ENCODE measurements at places on chromosomes 5 and 9. TPM values are rescaled to one million over a fixed set of nuclear protein-coding genes. Genes with fewer than 3 reads are reported as not detected.

- DNase-seq, result no peak
- no peaks in the 10 kb centered on the region for H3K4me1 ChIP-seq
- no peak overlapping the region for H3K27ac ChIP-seq
- H3K36me3 ChIP-seq, result no peaks in the 10 kb centered on the region
- H3K27me3 ChIP-seq, result no peaks in the 10 kb centered on the region
Observed at GRCh38 chr5:53779541-53779981, 219.1 kb downstream of the NDUFS4 start.

DNA sequence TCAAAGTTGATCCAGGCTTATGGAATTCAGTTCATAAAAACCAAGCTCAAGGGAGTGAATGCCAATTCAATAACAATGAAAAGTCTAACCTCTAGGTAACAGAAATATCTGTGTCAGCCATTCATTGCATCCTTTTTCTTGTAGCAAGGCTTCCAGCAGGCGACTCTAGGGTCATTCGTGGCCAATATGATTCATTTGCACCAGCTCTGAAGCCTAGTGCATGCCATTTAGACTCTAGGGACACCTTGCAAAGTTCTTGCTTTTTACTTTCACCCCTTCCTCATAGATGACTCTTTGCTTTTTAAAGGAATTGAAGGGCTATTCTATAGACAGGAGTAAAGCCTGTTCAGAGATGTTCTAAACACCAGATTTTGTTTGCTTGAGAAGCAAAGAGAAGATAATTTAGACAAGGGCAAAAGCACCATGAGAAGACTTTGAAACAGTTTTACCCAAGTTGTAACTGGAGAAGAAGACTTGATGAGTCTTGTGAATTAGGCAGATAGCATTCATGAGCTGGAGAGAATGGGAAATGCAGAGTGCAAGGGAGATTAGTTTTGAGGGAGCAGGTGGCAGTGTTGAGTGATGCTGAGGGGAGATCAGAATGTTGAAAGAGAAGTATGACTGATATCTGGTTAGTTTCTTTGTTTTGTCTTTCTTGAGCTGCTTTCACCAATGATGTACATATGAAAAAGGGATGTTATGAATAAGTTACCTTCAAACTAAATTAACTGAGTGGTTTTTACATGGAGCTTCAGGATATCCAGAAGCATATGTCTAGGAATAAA lies 94.5 kb downstream of the F2RL2 start:
- H3K36me3 ChIP-seq, result peaks cover 6% of the 10 kb centered on the region
- H3K27ac ChIP-seq, result no peak overlapping the region
- H3K4me3 ChIP-seq, result no peak overlapping the region
- H3K27me3 ChIP-seq, result no peaks in the 10 kb centered on the region
- no peak for DNase-seq

DNA sequence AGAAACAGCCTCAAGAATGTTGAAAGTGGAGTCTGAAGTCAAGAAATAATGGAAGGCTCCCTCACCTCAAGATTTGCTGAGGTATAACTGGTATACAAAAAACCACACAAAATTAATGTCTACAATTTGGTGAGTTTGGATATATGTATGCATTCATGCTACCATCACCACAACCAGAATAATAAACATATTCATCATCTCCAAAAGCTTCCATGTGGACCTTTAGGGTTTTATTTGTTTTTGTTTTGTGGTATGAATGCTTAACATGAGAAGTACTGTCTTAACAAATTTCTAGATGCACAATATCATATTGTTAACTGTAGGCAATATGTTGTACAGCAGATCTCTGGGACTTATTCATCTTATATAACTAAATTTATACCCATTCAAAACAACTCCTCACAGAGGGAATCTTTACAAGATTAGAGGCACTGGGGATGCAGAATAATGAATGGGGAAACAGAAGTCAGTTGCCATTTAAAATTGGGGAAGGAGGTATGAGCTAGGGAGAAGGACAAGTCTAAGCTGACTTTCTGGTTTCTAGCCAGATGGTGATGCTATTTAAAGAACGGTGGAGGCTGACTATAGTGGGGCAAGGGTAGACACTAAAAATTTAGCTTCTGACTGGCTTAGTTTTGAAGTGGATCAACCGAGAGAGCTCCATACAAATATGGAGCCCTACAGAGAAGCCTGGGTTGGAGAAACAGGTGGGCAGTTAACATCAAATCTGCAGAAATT lies 213.9 kb downstream of the BNC2 start:
- no peaks in the 10 kb centered on the region for H3K4me1 ChIP-seq
- no peak for DNase-seq
- no peaks in the 10 kb centered on the region for H3K27me3 ChIP-seq

DNA sequence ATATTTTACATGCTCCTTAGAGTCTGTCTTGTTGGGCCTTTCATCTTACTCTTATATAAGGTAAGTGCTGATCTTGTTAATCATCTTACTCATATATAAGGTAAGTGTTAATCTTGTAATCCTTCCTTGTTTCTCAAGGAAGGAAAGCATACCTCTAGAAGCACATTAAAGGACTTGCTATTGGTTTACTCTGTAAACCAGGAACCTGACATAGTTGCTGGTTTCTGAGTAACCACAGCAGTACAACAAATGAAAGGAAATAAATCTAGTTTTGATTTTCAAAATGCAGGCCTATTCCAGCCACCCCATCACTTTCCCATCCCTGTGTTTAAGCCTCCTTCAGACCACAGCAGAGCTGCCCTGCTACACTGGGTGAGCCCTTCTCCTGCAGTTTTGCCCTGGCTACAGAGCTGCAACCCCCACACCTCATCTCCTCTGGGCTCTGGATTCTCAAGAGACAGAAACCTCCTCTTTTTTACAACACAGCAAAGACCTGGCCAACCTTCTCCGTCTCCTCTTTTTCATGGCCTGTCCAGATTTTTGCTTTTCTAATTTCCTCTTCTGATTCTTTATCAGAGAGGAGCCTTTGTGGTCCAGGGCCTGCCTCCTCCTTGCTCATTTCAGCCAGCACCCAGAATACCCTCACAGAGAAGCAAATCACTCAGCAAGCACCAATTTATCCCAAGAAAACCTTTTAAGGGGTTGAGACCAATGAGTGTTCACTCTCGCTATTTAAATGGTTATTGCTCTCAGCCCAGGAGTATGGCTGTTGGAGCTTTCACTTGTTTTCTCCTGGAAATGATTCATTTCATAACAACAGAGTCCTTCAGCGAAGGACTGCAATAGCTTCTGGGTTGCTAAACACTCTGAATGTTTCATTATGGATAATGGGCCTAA lies 103.2 kb downstream of the FSTL4 start:
- no peak overlapping the region for H3K4me3 ChIP-seq
- no peak for DNase-seq
- H3K36me3 ChIP-seq, result no peaks in the 10 kb centered on the region
- H3K27ac ChIP-seq, result no peak overlapping the region

DNA sequence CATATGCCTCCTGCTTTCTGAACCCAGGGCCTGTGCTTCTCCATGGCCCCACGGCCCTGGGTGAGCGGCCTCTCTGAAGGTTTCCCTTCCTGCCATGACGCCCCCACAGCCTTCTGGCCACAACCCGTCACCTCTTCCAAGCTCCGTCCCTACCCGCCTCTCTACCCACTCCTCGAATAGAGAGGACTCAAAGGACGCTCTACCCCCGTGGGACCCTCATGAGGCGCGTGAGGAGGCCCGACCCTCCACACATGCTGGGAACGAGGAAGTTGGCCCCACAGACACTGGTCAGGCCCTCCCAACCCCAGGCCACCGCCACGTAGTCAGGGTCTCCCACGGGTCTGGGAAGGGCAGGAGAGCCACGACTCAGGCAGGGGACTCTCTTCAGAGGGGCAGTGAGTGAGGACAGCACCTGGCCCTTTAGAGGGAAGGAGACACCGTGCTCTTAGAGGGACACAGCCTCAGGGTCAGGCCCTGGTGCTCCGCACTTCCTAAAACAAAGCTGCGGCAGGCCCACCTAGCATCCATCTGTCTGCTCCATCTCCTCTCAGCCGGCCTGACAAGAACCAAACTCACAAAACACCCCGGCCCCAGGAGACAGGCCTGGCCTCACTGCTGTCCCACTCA lies 5.3 kb downstream of the BRD3 start:
- no peak overlapping the region for H3K27ac ChIP-seq
- peaks cover 87% of the 10 kb centered on the region for H3K4me1 ChIP-seq
- H3K4me3 ChIP-seq, result no peak overlapping the region
- peaks cover 7% of the 10 kb centered on the region for H3K36me3 ChIP-seq
- H3K27me3 ChIP-seq, result no peaks in the 10 kb centered on the region
- no peak for DNase-seq

- H3K4me1 ChIP-seq, result peaks cover 4% of the 10 kb centered on the region
- H3K27ac ChIP-seq, result no peak within 1 kb of the TSS
- no peaks in the 10 kb centered on the region for H3K36me3 ChIP-seq
Observed at GRCh38 chr5:132257131-132258101, at the start of gene PDLIM4. Gene PDLIM4 (plus strand): TSS chr5:132257696. CDS start chr5:132257735, 39 bp downstream.

- H3K27me3 ChIP-seq, result no peaks in the 10 kb centered on the region
- no peak overlapping the region for H3K4me3 ChIP-seq
- no peak overlapping the region for H3K27ac ChIP-seq
- no peak for DNase-seq
- no peaks in the 10 kb centered on the region for H3K4me1 ChIP-seq
Observed at GRCh38 chr5:148474025-148474511, 90.3 kb downstream of the FBXO38 start.

GRCh38 chr9:72995131-72996024 lies 42.5 kb upstream of the ALDH1A1 start:
- no peaks in the 10 kb centered on the region for H3K27me3 ChIP-seq
- no peaks in the 10 kb centered on the region for H3K36me3 ChIP-seq
- peaks cover 3% of the 10 kb centered on the region for H3K4me1 ChIP-seq
- no peak overlapping the region for H3K4me3 ChIP-seq

- H3K4me3 ChIP-seq, result no peak overlapping the region
- H3K27me3 ChIP-seq, result no peaks in the 10 kb centered on the region
- H3K27ac ChIP-seq, result no peak overlapping the region
- peak; percentile 13 for DNase-seq
- H3K36me3 ChIP-seq, result peaks cover 31% of the 10 kb centered on the region
Observed at GRCh38 chr5:160105686-160106360, 13.4 kb downstream of the PWWP2A start.

- H3K36me3 ChIP-seq, result no peaks in the 10 kb centered on the region
- H3K27ac ChIP-seq, result no peak overlapping the region
- no peaks in the 10 kb centered on the region for H3K27me3 ChIP-seq
- no peak overlapping the region for H3K4me3 ChIP-seq
Observed at GRCh38 chr5:13708906-13709305, 235.6 kb downstream of the DNAH5 start.

DNA sequence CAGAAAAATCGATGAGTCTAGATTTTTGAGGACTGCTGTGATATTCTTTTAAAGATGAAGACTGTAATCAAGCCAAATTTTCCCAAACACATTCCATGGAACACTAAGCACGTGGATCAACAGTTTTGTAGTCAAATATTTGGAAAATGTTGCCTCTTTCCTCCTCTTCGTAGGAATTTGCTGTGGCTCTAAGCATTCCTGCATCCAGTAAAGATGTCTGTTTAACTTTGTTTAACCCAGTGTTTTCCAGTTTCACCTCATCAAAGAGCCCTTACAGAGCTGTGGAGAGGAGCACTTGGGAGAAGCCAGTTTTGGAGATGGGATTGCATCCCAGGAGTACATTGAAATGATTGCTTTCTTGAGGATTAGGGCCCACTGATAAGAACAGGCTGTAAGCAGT lies 58.9 kb downstream of the INSYN2B start:
- DNase-seq, result no peak
- H3K4me1 ChIP-seq, result no peaks in the 10 kb centered on the region
- H3K27ac ChIP-seq, result no peak overlapping the region
- H3K27me3 ChIP-seq, result no peaks in the 10 kb centered on the region
- no peak overlapping the region for H3K4me3 ChIP-seq

DNA sequence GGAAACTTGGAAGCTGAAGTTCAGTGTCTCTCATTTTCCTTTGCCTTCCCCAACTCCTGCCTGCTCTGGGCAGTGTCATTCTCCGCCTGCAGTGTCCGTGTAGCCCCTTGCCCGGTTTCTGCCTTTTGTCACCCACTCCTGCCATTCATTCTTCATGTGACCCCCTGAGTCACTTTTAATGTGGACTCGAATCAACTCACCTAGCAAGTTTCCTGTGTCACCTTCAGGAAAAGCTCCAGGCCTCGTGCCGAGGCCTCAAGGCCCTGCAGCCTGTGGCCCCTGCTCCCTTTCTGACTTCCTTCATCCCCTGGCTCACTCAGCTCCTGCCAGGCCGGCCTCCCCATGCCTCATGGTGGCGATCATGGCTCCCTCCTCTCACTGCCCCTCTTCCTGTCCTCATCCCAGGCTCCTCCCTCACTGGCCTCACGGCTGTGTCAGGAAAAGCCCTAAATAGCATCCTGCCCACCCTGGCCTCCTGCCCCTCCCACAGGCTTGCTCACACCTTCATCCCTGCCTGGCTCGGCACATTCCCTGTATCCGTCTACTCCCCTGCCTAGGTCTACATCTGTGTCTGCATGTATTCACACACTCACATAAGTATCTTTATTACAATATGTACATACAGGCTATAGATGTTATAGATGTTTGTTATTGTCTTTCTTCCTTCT lies 294.9 kb downstream of the MED10 start:
- no peaks in the 10 kb centered on the region for H3K27me3 ChIP-seq
- no peak overlapping the region for H3K4me3 ChIP-seq
- no peak for DNase-seq
- no peaks in the 10 kb centered on the region for H3K36me3 ChIP-seq

GRCh38 chr9:129981180-129981907 lies 61.6 kb downstream of the FNBP1 start:
- H3K4me3 ChIP-seq, result no peak overlapping the region
- peaks cover 31% of the 10 kb centered on the region for H3K4me1 ChIP-seq
- no peak for DNase-seq
- no peak overlapping the region for H3K27ac ChIP-seq
- H3K36me3 ChIP-seq, result peaks cover 54% of the 10 kb centered on the region

GRCh38 chr5:87136096-87136495 lies 131.6 kb upstream of the RASA1 start:
- H3K4me1 ChIP-seq, result no peaks in the 10 kb centered on the region
- no peaks in the 10 kb centered on the region for H3K36me3 ChIP-seq
- H3K4me3 ChIP-seq, result no peak overlapping the region
- no peak overlapping the region for H3K27ac ChIP-seq
- no peak for DNase-seq

The MSX2 gene
- 0.30 TPM for total RNA-seq

The GARNL3 gene
- 1.8 TPM for total RNA-seq

The FAT2 gene
- total RNA-seq, result not detected

The ANKRD18A gene
- total RNA-seq, result 7.2 TPM

The SLC46A2 gene
- not detected for total RNA-seq

The SLC25A51 gene
- 13.8 TPM for total RNA-seq

The PCDHA10 gene
- total RNA-seq, result not detected
